Cardiac septum (tissue), 1 donor: ENCODE measurements at places on chromosomes 16 and 17. TPM values are rescaled to one million over a fixed set of nuclear protein-coding genes. Genes with fewer than 3 reads are reported as not detected.

DNA sequence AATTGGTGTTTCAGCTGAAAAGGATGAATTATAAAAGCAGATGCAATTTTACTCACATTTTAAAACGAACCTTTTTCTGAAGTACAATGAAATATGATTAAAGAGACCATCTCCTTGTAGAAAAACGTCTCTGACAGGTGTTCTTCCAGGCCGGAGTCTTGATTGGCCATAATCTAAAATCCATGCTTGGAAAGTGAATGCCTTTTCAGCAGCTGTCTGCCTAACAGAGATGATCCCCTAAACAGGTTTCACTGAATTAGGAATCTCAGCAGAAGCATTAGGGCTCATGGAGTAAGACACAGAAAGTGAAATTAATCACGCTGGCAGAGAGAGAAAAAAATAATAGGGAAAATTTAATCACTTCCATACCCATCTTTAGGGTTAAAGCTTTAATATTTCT lies 39.3 kb upstream of the IRX5 start:
- no peak for DNase-seq

The SGCA gene
- 159 TPM for total RNA-seq

DNA sequence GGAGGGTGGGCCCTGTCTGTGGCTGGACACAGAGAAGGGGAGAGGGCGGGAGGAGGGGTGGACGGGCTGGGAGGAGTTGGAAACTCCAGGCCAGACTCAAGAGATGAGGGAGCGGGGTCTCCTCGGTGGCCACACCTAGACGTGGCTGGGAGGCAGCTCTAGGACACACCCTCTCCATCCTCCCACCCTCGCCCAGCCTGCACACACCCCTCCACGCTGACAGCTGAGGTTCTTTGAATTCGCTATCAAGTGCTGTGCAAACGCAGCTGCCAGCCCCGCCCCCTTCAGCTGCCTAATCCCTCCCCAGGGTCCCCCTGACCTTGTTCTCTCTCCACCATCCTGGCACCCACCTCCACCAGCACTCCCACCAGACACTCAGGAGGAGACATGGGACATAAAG lies 48.7 kb downstream of the DNAH17 start:
- DNase-seq, result no peak

GRCh38 chr17:3913531-3914311 lies 2.5 kb downstream of the P2RX1 start:
- peak; percentile 95 for DNase-seq

DNA sequence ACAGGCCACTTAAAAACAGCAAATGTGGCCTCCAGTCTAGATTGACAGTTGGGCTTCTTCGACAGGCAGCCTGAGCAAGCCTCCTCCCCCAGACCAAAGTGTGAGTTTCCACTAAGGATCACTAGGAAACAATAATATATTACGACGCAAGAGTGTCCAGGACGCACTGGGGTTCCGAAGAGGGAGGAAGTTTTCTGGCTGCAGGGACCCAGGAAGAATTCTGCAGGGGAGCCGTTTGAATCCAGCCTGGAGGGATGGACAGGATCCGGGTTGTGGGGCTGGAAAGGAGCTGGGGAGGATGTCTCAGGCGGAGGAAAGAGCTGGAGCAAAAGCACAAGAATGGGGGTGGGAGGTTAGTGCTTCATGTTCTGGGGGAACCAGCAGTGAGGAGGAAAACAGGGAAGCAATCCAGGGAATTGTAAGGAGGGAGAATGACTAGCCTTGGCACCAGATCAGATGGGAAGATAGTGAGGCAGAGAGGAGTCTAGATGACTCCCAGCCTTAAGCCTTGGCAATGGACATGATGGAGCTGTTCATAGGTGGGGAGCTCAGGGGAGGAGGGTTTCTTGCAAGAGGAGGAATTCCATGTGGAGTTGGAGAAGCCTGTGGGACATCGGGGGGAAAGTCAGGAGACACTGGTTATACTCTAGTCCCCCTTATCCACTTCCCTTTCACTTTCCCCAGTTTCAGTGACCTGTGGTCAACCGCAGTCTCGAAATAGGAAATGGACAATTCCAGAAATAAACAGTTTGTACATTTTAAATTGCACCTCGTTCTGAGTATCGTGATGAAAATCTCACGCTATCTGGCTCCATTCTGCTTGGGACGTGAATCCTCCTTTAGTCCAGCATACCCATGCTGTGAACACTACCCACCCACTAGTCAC lies 26.6 kb downstream of the NGFR start:
- DNase-seq, result peak; percentile 26

The CDC6 gene
- 0.75 TPM for total RNA-seq

GRCh38 chr17:17723354-17724261 lies 42.4 kb downstream of the RAI1 start:
- DNase-seq, result no peak

GRCh38 chr17:43359469-43360110 lies 39.2 kb upstream of the ARL4D start:
- no peak for DNase-seq

The ABCC12 gene
- total RNA-seq, result not detected

The GRIN2A gene
- total RNA-seq, result 1.1 TPM

DNA sequence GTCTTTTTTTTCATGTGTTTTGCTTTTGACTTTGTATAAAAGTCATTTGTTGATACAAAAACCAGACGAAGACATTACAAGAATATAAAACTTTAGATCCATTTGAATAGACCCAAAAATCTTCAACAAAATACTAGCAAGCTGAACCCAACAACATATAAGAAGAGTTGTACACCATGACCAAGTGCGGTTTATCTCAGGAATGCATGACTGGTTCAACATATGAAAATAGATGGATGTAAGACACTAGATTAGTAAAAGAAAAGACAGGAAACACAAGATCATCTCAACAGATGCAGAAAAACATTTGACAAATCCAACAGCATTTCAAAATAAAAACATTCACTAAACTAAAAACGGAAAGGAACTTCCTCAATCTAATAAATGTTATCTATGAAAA lies 69.0 kb downstream of the TBC1D16 start:
- DNase-seq, result no peak

The UTP4 gene
- total RNA-seq, result 25.6 TPM

The SLC35G6 gene
- total RNA-seq, result not detected

The ZACN gene
- total RNA-seq, result not detected
